ENCODE measurements at places on chromosomes 7 and 10.

DNA sequence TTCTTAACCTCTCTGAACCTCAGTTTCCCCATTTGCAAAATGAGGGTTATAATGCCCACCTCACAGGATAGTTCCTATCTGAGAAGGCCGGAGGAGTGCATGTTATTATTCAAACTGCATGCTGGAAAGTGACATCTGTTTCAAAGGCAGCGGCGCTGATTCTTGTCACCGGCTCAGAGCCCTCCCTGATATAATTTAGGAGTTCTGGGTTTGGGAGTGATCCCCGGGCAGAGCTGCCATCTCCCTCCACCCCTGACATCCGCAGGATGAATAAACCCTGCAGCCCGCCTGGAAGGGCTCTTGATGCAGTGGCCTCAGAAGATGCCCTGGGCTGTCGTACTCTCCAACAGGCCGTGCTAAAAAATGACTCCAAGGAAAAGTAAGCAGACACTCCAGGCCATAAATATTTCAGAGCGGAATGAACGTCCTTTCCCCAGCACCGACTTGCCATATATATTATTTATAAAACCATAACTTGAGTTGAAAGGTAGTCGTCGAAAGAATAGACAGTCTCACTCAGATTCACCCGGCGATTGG lies 47.0 kb upstream of the MYL10 start:
- DNase-seq = no peak

DNA sequence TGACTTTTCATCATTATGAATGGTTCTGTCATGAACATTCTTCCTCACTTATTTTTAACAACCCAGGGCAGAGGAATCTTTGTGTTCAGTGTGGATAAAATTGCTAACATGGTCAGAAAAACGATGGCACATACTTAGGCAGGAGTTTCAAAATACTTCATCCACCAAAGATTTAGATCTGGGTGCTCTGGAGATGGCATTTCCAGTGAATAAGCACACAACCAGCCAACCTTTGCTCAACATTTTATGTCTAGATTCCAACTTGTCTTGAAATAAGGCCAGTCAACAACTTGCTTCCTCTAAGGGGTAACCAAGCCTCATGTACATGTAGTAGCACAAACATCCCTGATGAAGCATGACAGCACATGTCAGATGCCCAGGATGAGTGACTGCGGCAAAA lies 33.4 kb upstream of the ADRB1 start:
- no peak for DNase-seq

- no peak for DNase-seq
Measured at GRCh38 chr10:63480237-63480636, 14.5 kb upstream of the JMJD1C start.

DNA sequence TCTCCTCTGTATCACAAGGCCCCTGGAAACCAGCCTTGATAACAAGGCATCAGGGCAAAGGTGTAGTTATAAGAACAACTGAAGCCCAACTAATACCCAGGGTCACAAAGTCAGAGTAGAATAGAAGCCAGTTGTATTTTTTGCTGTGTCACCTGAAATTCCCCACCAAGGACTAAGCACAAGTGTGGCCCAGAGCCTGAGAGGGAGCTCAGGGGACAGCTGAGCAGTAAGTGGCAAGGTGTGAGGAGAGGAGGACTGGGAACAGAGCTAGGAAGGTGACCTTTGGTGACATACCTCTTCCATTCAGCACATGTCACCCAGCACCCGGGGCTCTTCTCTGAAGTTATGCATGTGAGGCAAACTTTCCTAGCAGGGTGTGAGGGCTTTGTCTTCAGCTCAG lies 179.9 kb downstream of the HECW1 start:
- DNase-seq = no peak

- no peak for DNase-seq
Measured at GRCh38 chr7:99004216-99004615, 125.9 kb downstream of the TRRAP start.
